ENCODE measurements at places on chromosomes 11 and 22.

DNA sequence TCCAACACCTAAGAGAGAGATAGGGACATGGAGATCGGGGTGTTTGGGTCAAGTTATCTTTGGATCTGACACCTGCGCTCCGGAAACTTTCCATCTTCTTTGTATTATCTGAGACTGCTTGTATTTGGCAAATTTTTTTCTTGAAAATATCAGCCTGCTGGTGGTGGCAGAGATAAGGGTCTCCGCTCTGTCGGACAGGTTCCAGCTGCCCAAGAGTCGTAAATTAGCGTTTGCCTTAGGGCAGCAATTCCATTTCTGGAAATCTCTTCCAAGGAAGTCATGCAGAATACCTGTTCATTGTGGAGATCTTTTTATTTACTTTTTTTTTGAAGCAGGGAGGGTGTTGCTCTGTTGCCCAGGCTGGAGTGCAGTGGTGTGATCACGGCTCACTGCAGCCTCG is 19.5 kb upstream of the CSNK1E start:
- no peak for DNase-seq

DNA sequence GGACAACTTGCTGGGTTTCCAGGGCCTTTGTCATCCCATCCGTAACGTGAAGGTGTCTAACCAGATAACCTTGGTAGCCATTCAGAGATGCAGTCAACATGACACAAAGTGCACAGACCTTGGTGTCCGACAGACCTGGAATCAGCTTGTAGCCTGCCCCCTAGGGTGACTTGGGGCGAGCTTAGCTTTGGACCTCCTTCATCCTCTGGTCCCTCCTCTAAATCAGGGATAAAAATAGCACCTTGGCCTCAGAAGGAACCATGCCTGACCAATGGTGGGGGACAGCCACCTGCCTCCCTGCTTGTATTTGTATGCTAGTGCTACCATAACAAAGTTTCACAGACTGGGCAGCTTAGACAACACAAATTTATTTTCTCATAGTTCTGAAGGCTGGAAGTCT is 3.7 kb downstream of the SNRPD3 start:
- DNase-seq: no peak

DNA sequence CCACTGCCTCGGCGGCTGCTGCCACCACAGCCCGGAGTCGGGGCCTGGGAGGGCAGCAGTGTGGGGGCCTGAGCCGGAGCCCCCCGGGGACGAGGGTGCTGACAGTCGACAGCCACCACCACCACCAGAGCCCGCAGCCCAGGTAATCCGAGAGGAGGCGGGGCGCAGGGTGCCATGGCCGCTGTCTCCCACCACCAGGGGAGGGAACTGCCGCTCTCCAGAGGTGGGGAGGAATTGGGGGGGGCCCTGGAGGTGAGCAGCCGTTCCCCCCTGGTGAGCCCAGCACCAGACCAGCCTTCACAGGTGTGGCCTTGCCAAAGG is 12.6 kb downstream of the TRIOBP start:
- no peak for DNase-seq

DNA sequence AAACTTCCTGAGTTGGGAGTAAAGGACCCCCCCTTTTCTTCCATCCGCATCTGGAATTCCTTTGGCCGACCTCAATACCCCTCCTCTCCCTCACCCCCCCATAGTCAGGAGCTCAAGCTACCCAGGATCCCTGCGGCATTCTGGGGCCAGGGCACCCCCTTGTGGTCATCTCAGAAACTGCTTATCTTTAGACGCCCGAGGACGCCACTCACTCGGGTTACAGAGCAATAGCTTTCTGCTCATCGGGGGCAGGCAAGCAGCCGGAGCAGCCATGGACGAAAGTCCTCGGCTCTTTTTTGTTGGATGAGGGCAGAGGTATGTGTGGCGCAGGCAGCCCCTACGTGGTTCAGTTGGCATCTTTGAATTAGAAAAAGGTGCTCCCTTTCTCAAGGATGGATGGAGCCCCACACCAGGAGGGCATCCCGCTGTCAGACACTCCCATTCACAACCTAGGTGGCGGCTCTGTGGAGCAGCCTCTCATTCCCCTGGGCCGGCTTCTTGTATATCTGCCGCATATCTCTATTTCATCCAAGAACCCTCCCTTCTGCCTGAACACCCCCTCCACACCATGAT is 2.3 kb downstream of the C1QTNF5 start:
- peak; percentile 72 for DNase-seq

DNA sequence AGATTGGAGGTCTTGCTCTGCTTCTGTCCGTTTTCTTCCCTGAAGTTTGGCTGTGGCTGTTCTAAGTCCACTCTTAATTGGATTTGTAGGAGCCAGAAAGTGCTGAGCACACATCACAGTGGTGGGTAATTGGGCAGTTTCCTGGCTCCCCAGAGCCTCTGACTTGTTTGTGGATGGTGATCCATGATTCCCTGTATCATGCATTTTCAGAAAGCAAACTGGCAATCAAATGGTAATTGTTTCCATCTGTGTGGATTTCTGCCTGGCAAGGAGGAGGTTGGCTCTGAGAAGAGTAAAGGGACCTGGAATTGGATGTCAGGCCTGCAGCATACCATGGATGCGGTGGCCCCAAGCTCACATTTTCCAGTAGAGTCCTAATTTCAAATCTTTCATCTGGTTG is 49.5 kb downstream of the PPFIBP2 start:
- no peak for DNase-seq

GRCh38 chr11:107252429-107253161 is 205.0 kb downstream of the CWF19L2 start:
- no peak for DNase-seq

- no peak for DNase-seq
These were observed 46.5 kb downstream of the ADM start for GRCh38 chr11:10351435-10351764.

DNA sequence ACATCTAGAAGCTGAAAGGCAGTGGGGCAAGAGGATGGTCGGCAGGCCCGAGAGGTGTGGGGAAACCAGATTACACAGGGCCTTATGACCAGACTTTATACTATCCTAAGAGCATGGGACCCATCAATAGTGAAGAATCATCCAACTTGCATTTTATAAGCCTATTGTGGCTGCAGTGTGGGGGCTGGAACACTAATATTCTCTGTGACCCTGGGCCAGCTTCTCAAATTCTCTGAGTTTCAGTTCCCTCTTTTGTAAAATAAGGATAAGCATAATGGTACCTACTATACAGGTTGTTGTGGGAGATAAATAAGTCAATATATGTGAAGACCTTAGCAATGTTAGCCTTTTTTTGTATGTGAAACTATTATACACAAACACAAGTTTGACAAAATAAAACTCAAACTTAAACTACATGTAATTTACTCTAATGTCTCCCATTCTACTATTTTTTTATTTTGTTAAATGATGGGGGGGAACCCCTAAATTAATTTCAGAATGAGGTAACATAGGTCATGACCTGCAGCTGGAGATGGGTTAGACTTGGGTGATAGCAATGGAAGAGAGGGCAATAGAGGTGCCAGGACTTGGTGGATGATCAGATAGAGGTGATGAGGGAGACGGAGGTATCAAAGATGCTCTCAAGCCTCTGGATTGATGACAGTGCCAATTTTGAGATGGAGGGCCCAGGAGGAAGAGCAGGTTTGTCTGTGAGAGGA is 30.1 kb downstream of the SMCO4 start:
- no peak for DNase-seq

DNA sequence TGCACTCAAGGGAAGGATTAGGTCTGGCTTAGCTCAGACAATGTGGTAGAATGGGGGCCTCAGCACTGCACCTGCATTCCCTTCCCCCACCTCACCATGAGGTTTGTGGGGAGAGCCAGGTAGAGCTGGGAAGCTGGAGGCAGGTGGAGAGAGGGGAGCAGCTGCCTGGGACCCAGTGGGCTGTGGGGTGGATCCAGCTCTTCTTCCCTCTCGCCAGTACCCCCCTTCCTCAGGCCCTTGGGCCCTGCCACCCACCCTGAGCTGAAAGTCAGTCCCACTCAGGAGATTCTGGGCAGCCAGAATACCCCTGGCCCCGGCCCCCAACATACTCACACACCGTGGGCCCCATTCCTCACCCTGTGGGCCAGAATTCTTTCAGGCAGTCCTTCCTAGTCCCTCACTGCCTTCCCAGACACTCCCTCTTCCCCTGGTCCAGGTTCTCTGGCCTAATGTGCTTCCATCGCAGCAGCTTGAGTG is 3.1 kb upstream of the POLD4 start:
- DNase-seq: no peak

DNA sequence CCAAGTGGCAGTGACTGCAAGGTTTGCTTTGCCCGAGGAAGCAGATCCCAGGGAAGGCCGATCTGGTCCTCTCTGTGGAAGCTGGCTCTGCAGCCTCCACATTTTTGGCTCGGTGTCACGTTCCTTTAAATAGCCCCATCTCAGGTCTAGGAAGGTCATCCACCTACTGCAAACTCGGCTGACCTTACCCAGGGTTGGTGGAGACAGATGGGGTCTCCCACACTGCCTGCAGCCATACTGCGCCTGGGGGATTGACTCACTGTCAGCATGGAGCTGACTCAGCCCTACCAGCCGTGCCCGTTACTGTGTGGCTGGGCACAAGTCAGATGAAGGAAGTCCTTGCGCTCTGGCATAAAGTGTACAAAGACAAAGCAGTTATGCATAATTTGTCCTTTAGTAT is 16.9 kb downstream of the CDPF1 start:
- DNase-seq: peak; percentile 61

GRCh38 chr11:46259971-46260560 is 17.4 kb upstream of the CREB3L1 start:
- no peak for DNase-seq

DNA sequence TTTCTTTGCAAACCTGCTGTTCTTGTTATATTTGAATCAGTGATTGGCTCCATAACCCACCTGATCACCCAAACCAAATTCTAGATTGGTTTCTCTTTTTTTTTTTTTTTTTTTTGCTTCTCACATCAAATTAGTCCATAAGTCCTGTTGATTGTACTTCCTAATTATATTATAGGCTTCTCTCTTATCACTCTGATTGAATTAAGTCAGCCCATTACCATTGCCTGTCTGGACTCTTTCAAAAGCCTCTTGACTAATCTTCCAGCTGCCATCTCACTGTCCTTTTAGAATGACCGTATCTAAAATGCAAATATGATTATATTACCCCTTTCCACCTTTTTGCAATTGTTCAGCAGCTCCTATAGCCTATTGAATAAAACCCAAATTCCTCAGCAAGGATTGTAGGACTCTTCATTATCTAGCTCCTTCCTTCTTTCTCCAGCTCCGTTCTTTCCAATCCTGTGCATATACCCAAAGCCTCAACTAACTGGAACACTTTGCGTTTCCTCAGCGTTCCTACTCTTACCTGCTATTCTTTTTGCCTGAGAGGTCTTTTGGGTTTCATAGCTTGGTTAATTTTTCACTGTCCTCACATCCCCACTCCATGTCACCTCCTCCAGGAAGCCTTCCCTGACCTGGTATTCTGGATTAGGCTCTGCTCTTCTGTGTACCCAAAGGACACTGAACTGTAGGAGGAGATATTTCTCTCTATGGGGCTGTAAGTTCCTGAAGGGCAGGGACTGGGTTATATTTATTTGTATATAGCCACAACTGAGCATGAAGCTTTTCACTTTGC is 423.3 kb downstream of the TMEM135 start:
- DNase-seq: no peak

DNA sequence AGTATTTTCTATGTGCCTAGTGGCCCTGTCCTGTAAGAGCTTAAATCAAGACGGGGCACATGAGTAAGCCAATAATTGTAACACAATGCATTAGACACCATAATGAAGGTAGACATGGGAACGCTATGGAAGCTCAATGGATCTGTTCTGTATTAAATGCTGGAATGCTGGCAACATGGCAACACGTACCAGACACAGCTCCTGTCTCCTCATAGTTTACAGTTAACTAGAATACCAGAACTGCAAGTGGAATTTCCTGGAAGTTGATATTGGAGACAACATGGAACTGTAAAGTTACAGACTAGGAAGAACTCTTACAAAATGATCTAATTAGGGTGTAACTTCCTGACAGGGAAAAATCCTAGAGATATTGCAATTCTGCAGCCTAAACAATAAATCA is 12.4 kb downstream of the P4HA3 start:
- no peak for DNase-seq

GRCh38 chr11:73177778-73178539 is 35.8 kb upstream of the FCHSD2 start:
- DNase-seq: peak; percentile 62

DNA sequence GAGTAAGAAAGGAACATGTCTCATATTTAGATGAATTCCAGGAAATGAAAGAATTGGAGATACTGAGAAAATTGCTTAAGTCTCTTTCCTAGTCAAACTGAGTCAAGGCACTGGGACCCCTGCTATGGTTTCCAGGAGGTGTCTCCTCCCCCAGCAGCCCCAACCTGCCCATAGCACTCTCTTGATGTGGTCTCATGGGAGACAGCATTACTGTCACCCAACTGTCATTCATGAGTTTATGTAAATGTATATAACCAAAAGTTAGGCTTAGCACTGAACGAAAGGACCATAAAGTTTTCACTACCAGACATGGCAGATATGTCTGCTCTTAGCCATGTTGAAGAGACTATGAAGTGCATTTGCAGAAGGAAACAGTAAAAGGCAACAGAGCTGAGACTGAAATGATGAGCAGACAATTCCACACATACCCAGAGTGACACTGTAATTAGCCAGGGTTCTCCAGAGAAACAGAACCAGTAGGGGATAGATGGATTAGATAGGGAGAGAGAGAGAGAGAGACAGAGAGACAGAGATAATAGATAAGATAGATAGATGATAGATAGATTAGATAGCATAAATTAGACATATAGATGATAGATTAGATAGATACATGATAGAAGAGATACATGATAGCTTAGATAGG is 328.1 kb downstream of the BRD1 start:
- no peak for DNase-seq

DNA sequence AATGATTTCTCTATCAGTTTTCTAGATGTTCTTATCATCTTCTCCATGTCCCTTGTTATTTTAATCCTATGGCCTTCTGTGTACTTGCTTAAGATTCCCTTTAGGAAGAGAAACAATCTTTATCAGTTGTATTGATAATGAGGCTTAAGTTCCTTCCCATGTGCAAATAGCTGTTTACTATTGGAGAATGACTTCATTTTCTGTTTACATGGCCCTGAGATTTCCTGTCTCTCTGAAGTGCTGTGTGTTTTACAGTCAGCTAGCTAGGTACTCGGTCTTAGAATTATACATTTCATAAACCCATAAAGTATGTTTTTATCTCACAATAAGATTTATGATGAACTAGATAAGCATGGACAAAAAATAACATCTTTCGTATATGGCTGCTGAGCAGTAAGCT is 67.5 kb upstream of the CCDC179 start:
- DNase-seq: no peak

DNA sequence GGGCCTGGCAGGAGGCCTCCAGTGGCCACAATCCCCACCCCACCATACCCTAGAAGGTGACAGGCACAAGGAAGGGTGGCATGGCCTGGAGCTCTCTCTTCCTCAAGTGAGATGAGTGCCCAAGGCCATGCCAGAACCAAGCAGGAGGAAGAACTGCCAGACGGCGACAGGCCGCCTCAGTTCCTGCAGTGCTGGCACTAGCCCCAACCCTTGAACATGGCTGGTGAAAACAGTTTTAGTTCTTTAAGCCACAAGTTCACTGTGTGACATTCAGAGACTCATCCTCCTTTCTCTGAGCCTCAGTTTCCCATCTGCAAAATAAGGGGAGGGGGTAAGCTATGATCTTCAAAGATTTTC is 9.8 kb downstream of the CHRDL2 start:
- no peak for DNase-seq

GRCh38 chr11:118240999-118241763 is 11.0 kb downstream of the MPZL3 start:
- DNase-seq: peak; percentile 24

GRCh38 chr11:69669486-69669885 is 5.7 kb downstream of the LTO1 start:
- no peak for DNase-seq
